Tongue (tissue), 3 donors: ENCODE measurements at places on chromosomes 6 and 20. TPM values are rescaled to one million over a fixed set of nuclear protein-coding genes. Genes with fewer than 3 reads are reported as not detected.

The SSTR4 gene
- not detected for total RNA-seq

The COL9A3 gene
- total RNA-seq = 28.1 TPM

The DEF6 gene
- total RNA-seq = 11.6 TPM

The ESR1 gene
- 0.72 TPM for total RNA-seq

The GPR31 gene
- not detected for total RNA-seq

The CPNE5 gene
- total RNA-seq = 8.7 TPM

The TFAP2A gene
- 6.7 TPM for total RNA-seq

The OR2H1 gene
- total RNA-seq = not detected

The YIPF3 gene
- 86.8 TPM for total RNA-seq

The ZFAND3 gene
- total RNA-seq = 45.7 TPM

The TAP2 gene
- 6.2 TPM for total RNA-seq

The SLC22A2 gene
- total RNA-seq = 0.62 TPM

The THEMIS gene
- not detected for total RNA-seq

The PCSK2 gene
- 0.72 TPM for total RNA-seq

The RIMS4 gene
- 3.7 TPM for total RNA-seq

The TMEM200A gene
- 17.7 TPM for total RNA-seq

The LGSN gene
- total RNA-seq = not detected

The OGFR gene
- 20.6 TPM for total RNA-seq

The PLG gene
- total RNA-seq = not detected

The PPP1R3G gene
- total RNA-seq = 4.4 TPM

The MCHR2 gene
- not detected for total RNA-seq

The HLA-DQB1 gene
- total RNA-seq = not detected

The VGLL2 gene
- total RNA-seq = 18.4 TPM

The SLC26A8 gene
- total RNA-seq = not detected

The FNDC1 gene
- 102 TPM for total RNA-seq

The KHDC3L gene
- total RNA-seq = not detected

The BPIFA1 gene
- 109 TPM for total RNA-seq

The CASS4 gene
- 2.8 TPM for total RNA-seq

The FBXL4 gene
- 25.2 TPM for total RNA-seq

The SRC gene
- total RNA-seq = 54.3 TPM

The LRRC1 gene
- total RNA-seq = 19.1 TPM

The SLC18B1 gene
- total RNA-seq = 10.2 TPM

The GTSF1L gene
- total RNA-seq = not detected

The STXBP5 gene
- 33.7 TPM for total RNA-seq

The CFAP61 gene
- total RNA-seq = 2.2 TPM

The RSPO3 gene
- total RNA-seq = 1.2 TPM

The SPATS1 gene
- total RNA-seq = not detected

The SLC25A27 gene
- total RNA-seq = 20.1 TPM

The GPLD1 gene
- total RNA-seq = 1.3 TPM

The NKX2-2 gene
- 0.21 TPM for total RNA-seq

The HCK gene
- total RNA-seq = 3.7 TPM

The GRIK2 gene
- 3.1 TPM for total RNA-seq

The SPTLC3 gene
- 15.8 TPM for total RNA-seq

The DUSP22 gene
- total RNA-seq = 31.8 TPM

The SLC2A10 gene
- 31.2 TPM for total RNA-seq

The TAAR6 gene
- not detected for total RNA-seq

The TEAD3 gene
- 19.4 TPM for total RNA-seq

The GSTA3 gene
- total RNA-seq = not detected

The REV3L gene
- 93.3 TPM for total RNA-seq

The ADGRF4 gene
- total RNA-seq = 2.6 TPM

The BPI gene
- 0.21 TPM for total RNA-seq

The DNAH8 gene
- 3.0 TPM for total RNA-seq
